ENCODE measurements at places on chromosomes 3 and 15.

DNA sequence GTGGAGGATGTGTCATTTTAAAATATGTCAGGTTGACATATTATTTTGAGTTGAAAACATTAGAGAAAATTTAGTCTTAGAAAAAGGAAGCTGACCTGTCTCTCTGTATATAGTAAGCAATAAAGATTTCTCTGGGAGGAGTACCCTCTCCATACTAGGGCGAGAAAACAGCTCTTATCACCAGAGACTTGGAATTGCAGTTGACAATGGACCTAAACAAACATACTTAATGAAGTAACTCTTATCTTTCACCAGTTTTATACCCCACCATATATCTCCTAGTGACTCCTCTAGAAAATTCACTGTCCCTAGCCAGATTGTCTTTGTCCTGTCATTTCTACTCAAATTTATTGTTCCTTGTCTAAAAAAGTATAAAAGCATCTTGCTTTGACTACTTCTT, 7.2 kb upstream of the GATM start:
- no peak for DNase-seq

GRCh38 chr3:170488802-170489201, 70.1 kb downstream of the CLDN11 start:
- no peak for DNase-seq

DNA sequence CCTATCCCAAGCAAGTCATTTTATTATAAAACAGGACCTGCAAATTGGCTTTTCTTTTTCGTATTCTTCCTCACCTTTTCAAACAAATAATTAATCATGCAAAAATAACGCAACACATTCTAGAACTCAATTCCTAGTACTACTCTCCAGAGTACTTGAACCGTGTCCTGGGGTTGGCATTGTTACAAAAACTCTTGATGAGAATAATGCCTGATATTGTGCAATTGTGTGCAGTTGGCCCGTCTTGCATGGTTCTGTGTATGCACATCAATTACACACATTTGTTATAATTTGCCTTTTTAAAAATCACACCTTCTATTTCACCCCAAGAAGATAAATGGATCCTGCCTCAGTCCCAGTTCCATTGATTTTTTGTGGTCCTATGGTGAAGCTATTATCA, 205.4 kb downstream of the EPHB1 start:
- no peak for DNase-seq

- no peak for DNase-seq
Measured at GRCh38 chr3:144107923-144108322, 136.3 kb downstream of the DIPK2A start.

DNA sequence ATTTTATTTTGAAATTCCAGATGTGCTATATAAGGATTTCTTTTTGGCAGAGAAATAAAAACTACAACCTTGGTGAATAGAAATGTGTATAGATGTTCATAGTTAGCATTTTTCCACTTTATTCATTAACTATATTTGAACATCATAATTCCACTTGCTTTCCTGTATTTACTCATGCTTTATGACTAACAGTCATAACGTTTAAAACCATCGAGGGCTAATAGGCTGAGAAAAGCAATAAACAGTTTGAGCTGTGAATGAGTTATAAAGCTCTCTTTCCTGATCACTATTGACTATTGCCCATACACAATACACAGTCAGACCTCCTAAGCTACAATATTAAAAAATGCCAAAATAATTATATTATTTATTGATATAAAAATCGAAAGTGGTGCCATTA, 502.1 kb upstream of the RASGRP1 start:
- no peak for DNase-seq

GRCh38 chr3:151918253-151919029, 45.0 kb downstream of the SUCNR1 start:
- DNase-seq = peak; percentile 42

DNA sequence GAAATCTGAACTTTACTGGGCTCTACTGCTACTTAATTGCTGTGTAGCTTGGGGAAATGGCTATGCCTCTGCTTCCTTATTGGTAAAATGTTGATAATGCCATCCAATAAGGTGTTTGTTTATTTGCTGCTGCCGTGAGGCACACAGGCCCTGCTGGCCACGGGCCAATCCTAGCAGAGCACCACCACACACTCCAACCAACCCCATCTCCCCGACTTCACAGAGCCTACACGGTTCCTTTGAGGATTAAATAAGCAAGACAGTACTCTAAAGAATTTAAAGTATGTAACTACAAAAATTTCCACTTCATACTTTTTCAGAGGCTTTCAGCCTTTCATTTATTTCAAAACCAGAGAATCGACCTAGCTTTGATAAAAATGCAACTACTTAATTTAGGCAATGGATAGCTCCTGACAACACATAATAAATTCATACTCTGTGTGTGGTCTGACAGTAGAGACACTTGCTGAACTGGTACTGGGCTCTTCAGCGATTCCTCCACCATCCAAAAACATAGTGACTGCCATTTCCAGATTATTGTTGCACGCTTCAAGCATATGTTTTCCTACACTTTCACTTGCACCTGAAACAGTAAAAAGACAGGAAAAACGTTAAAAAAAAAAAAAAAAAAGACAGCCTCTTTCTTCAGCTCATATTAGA, 25.3 kb downstream of the UBXN7 start:
- DNase-seq = no peak

- DNase-seq = no peak
Measured at GRCh38 chr3:111143-112069, 85.2 kb upstream of the CHL1 start.

- no peak for DNase-seq
Measured at GRCh38 chr3:45861043-45861719, 19.3 kb upstream of the LZTFL1 start.

DNA sequence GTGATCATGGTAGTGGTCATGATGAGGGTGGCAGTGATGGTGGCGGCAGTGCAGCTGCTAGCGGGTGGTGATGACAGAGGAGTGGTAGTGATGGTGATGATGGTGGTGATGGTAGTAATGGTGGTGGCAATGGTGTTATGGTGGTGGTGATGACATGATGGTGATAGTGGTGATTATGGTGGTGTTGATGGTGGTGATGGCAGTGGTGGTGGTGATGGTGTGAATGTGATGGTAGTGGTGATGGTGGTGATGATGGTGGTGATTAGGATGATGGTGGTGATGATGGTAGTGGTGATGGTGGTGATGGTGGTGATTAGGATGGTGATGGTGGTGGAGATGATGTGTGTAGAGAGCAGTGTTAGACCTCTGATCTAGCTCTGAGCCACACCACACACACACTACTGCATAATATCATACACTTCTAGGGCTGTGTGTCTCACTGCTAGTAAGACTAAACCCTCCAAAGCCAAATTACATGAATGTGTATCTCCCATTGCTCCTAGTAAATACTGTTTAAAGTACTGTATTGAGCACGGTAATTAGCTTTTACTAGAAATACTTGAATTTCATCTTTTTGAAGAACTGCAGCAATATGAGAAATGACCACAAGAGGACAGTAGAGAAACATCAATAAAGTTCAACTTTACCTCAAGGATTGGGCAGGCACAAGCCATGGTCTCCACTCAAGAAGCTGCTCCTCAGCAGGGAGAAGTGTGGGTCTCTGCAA, 28.8 kb downstream of the TMED3 start:
- no peak for DNase-seq

- no peak for DNase-seq
Measured at GRCh38 chr15:59059076-59059597, 45.8 kb upstream of the CCNB2 start.

- DNase-seq = no peak
Measured at GRCh38 chr15:65580287-65580686, 30.6 kb downstream of the INTS14 start.

GRCh38 chr15:63063164-63063756, 20.7 kb downstream of the TPM1 start:
- peak; percentile 0 for DNase-seq

GRCh38 chr3:98772022-98772421, 8.9 kb downstream of the ST3GAL6 start:
- no peak for DNase-seq

GRCh38 chr3:168707900-168708299, 612.2 kb upstream of the GOLIM4 start:
- DNase-seq = no peak

DNA sequence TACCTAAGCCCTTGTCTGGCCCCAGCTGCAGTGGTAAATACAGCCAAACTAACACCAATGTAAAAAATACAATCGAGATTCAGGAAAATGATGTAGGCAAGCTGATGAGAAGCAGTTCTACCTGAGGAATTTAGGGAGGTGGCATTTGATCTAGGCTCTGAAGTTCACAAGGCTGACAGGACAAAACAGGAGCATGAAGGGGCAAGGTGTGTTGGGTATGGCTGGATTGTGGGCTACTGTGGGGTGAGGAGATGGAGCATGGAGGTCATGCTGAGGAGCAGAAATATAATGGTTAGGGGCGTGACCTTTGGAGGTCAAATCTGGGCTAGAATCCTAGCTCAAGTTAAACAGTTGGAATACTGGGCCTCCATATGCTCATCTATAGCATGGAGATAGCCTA, 6.5 kb downstream of the NDUFB4 start:
- no peak for DNase-seq

GRCh38 chr3:177807150-177807875, 610.0 kb upstream of the TBL1XR1 start:
- DNase-seq = no peak

GRCh38 chr3:28053759-28054158, 187.7 kb upstream of the CMC1 start:
- DNase-seq = no peak

GRCh38 chr3:147119989-147120388, 286.4 kb downstream of the ZIC4 start:
- DNase-seq = no peak

DNA sequence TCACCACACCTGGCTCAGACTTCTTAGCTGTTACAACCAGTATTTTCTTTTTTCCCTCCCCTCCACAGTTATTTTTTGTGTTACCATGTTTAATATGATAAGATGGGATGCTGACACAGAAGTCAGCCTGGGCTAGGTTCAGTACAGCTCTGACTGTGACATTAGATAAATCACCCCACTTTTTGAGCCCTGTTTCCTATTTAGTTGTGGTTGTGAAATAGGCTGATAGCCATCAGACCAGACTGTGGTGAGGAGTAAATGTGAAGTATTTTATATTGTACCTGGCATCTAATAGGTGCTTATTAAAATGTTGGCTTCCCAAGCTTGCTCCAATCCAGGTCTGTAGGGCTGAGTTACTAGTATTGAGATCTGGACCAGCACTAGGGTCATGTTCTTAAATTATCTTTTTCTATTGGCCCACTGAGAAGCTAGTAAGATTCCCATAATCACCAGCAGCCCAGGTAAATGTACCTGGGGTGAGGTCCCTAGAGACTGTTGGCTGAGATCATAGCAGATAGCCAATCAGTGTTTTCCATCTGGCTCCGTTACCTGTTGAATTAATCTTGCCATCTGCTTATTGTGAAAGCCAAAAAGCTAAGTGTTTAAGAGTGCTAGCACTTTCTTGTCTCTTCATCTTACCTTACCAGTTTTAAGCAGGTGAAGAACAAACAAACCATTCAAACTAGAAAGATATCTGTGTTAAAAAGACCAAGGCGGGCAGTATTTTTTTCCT, 61.0 kb downstream of the CCK start:
- no peak for DNase-seq

GRCh38 chr3:158742871-158743663, 10.8 kb upstream of the RARRES1 start:
- DNase-seq = no peak

DNA sequence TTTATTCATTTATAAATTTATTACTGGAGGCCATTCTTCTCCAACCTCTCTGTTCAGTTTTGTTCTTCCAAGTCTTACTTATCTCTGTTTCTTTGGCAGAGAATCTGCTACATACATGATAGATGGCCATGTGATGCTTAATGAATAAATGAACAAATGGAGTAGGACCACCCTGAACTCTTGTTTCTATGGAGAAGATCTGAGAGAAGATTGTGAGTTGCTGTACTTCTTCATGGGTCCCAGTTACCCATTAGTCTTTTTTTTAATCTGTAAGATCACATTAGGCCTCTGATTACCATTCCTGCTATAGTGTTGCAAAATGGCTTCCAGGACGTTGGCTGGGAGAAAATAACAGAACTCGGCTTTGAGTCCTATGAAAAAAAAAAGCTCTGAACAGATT, 191.9 kb upstream of the SYNPR start:
- DNase-seq = no peak

DNA sequence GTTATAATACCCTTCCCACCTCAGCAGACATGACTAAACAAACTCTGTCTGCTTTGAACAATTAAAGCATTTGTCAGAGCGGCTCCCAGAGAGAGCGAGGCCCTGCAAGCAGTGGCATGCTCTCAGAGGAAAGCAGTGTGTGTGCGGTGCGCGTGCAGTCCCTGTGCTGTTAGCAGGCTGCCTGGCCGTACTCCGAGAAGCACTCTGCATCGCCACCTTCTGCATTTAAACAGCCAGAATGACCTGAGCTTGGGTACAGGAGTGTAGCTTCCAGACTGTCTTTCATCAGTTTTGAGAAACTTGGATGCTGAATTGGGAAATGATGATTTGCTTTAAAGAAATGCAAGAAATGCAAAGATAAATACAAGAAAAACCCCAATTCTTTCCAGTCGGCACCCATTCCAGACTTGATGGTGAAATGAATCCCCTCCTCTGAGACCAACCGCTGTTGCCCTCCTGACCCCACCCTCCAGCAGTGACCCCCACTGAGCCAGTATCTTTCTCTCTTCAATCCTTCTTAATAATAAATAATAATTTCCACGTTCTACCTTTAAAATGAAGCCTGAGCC, 113.5 kb downstream of the VGLL4 start:
- DNase-seq = no peak

GRCh38 chr3:64011685-64012084, 11.6 kb downstream of the PSMD6 start:
- DNase-seq = no peak

GRCh38 chr3:34300621-34301020, 502.2 kb downstream of the PDCD6IP start:
- DNase-seq = no peak

DNA sequence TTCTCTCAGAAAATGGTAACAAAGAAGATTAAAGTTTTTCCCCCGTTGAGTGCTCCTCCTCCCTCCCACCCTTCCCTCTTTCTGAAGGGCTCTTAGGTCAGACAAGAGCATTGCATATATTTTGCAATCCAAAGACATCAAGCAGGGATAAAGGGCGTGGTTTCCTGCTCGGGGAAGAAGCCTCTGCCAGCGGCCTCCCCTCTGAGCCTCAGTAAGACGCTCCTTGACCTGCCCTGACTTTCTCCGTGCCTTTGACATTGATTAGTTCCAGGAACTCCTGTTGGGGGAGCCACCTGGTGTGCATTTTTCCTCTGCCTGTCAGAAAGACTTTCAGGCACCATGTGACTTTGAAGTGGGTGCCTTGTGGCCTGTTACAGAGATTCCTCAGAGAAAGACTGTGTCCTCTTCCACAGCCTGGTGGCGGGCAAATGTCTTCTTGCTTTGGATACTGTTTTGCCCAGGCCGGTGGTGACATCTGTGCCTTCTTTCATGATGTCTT, 87.2 kb upstream of the TBL1XR1 start:
- DNase-seq = peak; percentile 3

DNA sequence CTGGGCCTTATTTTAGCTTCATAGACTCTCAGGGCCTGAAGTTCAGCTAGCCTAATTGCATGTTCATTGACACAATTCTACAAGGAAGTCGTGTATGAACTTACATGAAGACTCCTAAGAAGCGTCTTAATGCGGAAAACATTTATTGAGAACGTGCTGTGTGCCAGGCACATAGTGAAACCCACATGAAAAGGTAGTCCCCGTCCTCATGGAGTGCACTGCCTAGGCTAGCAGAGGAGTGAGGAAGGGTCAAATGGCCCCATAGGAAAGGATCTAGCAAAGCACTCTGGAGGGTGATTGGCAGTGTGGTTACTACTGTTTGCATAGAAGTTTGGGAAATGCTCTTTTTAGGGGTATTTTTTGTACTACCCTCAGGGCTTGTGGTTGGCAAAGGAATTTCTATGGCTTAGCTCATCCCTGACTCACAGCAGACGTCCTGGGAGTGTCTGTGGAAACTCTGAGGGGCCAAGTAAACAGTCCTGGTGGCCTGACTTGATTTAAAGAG, 854 bp upstream of the NPTN start:
- peak; percentile 9 for DNase-seq

Measured in GF-D8 (cell line).